Colonic mucosa (tissue), 4 donors: ENCODE measurements at places on chromosomes 3 and 15. TPM values are rescaled to one million over a fixed set of nuclear protein-coding genes. Genes with fewer than 3 reads are reported as not detected.

DNA sequence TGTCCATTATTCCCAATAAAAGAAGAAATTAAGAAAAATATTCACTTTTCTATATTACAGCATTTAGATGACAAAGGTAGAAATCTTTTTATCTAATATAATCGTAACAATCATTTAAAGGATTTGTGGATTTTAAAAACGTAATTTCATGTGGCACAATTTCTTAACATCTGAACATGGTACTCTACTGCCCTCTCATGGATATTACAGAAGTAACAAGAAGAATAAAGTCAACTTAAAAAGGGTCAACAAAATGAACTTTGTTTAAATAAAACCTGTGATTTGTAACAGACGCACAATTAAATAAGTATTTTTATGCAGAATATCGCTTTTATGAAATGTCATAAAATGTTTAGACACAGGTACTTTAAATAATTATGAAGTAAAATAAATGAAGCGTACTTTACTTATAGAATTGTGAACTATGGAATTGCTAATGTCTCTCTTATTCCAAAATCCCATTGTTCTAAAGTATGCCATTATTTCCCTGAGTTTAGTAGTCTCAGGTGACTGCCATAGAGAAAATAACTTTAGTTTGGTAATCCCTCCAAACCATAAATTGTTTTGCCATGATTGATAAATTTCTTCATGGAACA lies 366.8 kb upstream of the ZNF385D start:
- no peak for DNase-seq

The ACVR2B gene
- total RNA-seq: 6.4 TPM

GRCh38 chr3:150265305-150265704 lies 142.8 kb upstream of the TSC22D2 start:
- no peak for DNase-seq

GRCh38 chr3:101824702-101825101 lies 24.6 kb upstream of the NFKBIZ start:
- DNase-seq: no peak

The SERPINI2 gene
- total RNA-seq: 0.40 TPM

GRCh38 chr3:56969851-56970250 lies 90.6 kb upstream of the SPATA12 start:
- no peak for DNase-seq
